ENCODE measurements at places on chromosomes 1 and 21.

- DNase-seq, result peak; percentile 85
Measured at GRCh38 chr1:62687903-62688686, at the start of gene DOCK7. DOCK7 (minus strand) TSS chr1:62688386; CDS start chr1:62688264, 122 bp downstream.

DNA sequence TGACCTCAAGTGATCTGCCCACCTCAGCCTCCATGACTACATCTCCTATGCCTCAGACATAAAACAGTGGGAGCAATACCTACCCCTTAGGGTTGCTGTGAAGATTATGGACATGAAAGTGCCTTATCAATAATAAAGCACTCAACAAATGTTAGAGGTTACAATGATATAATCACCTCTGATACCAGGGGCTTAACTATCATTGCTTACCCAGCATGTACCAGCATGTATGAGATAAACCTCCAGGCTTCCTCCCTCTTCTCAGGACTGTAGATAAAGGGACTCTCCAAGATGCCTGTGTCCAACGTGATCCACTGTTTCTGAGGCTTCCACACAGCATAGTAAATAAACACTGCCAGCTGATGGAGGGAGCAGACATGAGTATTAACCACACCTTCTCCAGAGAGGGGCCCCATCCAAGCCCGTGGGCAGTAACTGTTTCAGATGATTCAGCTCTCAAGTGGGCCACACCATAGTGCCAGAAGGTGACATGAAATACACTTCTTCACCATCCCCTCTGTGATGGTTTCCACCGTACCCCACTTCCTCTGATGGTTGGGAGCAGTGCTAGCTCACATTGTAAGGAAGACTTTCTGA, 26.2 kb downstream of the RHBDL2 start:
- no peak for DNase-seq

GRCh38 chr1:153361480-153362109, 3.9 kb downstream of the S100A9 start:
- DNase-seq, result no peak

DNA sequence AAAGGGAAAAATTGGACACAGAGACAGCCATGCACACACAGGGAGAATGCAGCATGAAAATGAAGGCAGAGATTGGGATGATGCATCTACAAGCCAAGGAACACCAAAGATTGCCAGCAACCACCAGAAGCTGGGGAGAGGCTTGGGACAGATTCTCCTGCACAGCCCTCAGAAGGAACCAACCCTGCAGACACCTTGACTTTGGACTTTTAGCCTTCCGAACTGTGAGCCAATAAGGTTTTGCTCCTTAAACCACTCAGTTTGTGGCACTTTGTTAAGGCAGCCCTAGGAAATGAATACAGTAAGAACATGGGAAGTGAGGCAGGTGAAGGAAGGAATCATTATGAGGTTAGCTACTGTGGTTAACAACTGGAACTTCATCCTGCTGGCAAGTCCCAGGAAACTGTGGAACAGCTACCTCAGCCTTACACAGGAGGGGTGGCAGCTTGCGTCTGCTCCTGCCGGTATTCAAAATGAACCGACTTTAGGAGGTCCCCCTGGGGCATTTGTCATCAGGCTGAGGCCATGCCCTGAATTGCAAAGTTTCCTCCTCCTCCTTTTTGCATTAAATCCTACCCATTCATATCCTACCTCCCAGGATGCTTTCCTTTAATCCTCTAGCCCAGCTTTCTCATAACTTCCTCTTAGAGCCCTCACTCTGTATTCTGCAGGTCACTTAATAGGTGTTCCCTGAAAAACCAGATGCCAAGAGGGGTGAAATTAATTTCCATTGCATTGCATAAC, 15.4 kb downstream of the CD247 start:
- DNase-seq, result no peak

GRCh38 chr1:207323425-207324225, 2.1 kb downstream of the CD55 start:
- DNase-seq, result no peak

GRCh38 chr1:115755456-115756370, 12.8 kb downstream of the CASQ2 start:
- DNase-seq, result no peak

GRCh38 chr1:73998348-73998959, 199.5 kb downstream of the LRRIQ3 start:
- DNase-seq, result peak; percentile 22

DNA sequence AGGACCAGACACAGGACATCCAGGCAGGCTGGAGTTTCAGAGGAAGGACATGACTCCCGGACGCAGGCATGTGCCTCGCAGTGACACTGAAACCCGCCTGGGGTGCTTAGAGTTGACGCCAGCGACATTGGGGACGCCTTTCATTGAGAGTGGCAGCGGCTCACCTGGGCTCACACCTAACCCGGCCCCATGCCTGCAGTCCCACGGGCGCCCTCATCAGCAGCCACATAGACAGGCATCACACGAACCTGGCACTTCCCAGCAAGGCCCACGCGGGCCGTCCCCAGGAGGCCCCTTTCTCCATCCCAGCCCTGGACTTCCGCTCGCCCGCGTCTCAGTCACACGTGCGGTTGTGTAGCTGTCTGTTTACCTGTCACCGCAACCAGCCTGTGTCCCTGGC, 17.0 kb downstream of the ITGB2 start:
- no peak for DNase-seq

- no peak for DNase-seq
Measured at GRCh38 chr1:77627978-77628570, 54.4 kb downstream of the ZZZ3 start.

- DNase-seq, result no peak
Measured at GRCh38 chr1:5424802-5425703, 567.2 kb downstream of the NPHP4 start.

- DNase-seq, result no peak
Measured at GRCh38 chr1:65836686-65837085, 44.0 kb downstream of the PDE4B start.

DNA sequence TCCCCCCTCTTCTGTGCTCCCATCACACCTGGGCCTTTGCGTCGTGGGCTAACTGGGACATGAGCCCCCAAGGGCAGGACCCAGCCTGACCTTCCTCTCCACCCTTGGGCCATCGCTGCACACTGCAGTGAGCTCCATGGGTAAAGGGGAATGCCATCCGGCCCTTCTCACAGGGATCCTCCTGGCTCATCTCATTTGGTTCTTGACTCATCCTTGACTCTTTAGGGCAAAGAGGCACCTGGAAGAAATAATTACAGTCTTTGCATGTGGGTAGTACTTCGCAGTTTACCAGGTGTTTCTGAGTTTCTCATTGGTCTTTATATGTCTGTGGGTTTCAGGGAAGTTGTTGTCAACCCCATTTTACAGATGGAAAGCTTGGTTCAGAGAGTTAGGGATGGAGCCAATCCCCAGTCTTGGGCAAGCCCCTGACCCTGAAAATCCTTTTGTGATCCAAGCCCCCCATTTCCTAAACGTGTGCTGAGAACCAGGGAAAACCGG, 59.3 kb upstream of the ID3 start:
- no peak for DNase-seq

- no peak for DNase-seq
Measured at GRCh38 chr21:42635848-42636519, 17.4 kb upstream of the PDE9A start.

DNA sequence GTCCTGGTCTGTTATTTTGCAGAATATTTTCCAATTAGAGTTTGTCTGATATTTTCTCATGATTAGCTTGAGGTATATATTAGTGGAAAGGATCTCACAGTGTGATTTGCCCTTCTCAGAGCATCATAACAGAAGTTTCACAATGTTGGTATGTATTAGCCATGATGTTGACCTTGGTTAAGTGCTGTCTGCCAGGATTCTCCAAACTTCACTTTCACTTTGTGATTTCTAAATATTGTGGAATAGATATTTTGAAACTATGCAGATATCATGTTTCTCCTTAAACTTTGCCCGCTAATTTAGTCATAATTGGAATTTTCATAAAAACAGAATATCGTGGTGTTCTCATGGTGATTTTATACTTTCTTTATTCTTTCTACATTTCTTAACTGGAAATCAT, 98.0 kb upstream of the DEPDC1 start:
- DNase-seq, result no peak

- no peak for DNase-seq
Measured at GRCh38 chr1:220750131-220750515, 2.0 kb downstream of the MTARC2 start.

DNA sequence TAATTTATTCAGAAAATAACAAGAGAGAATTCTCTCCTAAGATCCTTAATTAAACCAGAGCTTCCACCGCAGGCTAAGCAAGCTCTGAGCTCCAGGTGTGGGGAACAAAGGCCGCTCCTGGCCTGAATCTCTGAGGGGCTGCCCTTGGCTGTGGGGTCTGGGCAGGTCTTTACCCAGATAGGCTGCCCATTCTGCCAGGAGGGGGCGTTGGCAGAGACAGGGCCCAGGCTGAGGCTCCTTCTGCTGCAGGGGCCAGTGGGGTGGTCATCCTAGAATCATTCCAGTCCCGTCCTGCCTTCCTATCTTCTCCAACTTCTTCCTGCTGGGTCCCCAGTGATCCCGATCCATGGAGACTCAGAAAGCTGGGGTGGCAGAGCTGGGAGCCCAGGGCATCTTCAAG, 82.9 kb upstream of the POU3F1 start:
- DNase-seq, result no peak

DNA sequence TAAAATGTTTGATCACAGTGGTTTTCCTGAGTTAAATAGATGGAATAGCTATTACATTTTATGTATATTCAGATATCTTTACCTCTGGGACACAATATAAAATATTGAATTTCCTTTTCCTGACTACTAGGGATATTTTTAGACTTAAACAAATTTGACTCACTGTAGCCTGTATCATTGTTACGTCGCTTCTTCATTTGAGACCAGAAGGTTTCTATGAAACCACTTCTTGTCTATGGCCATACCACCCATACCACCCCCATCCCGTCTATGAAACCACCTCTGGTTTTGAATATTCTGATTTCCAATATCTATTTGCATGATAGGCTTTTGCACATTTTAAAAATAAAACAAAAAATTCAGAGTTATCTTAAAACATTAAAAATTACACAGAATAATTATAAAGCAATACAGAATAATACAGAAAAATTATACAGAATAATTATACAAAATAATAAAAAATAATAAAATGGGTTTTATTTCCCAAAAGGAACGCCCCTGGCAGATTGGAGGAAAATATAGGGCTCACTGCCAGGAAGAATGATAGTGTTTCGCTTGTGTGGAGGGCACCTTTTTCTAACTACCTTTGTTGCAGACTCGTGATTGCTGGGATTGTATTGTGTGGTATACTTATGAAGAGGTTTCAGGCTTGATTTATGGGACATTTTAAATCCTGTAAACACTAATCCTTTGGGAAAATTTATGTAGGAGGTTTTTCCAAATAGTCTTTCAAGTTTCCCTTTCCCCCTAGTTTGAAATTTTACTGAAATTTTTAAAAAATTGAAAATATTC, 4.7 kb downstream of the SPEN start:
- no peak for DNase-seq

DNA sequence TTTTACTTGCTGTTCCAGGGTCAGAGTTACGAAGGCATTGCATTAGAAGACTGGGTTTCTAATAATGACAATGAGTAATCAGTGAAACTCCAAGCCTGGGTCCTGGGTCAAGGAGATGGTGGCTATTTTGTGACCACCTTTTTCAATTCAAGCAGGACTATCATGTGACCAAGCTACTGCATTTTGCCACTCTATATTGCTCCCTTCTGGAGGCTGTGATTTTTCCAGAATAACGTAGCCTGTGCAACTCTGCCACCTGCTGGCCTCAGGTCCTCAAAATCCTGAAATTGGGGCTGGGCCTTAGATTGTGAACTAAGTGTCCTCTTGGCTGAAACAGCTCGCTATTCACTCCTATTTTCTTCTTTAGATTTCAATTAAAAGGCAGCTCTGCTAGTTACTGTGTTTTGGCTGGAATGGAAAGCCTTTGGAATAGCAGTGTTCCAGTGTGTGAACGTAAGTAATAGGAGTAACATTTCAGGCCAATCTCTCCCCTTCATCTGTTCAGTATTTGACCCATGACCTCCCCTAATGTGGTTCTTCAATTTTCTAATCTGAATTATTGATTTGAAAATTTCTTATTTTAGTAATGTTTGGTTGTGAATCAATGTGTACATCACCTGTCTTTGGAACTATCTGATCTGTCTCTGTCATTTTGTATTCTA, 52.9 kb upstream of the CD46 start:
- no peak for DNase-seq

DNA sequence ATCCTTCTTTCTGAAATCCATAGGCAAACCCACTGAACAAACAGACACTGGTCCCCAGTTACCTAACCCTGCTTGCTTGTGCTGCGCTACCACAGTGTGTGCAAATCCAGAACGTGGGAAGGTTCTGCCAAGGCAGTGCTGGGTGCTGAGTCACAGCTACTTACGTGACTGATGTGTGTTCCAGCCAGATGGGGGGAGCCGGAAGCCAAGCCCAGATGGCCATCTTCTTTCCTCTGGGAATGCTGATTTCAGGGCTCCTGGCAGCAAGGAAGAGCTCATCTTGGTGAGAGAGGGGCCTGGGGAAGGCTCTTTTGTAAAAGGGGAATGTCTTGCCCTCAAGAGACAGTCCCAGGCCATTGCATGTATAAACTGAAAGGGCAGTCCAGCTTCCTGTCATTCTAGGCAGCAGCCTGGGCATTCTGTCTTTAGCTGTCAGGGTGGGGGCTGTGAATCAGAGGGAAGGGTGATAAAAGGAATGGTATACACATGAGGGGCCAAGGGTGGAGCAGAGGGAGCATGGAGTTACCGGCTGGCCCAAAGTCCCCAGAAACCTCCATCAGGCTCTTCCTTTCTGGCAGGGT, 54.1 kb downstream of the CD46 start:
- no peak for DNase-seq

DNA sequence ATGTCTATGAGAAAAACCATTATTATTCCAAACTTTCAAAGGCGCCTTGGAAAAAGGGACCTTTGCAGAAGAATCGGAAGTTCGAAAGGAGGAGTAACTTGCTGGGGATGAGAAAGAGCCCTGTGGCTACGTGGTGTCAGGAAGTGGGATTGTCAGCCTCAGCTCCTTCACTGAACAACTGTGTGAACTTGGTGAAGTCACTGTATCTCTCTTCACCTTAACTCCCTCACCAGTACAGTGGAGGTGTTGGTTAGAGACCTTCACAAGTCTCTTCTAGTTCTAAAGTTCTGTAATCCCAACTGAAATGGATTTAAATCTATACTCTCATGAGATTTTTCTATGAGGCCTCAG, 285.6 kb downstream of the CACNA1E start:
- no peak for DNase-seq

GRCh38 chr1:25562101-25562927, 18.9 kb downstream of the LDLRAP1 start:
- DNase-seq, result peak; percentile 89

DNA sequence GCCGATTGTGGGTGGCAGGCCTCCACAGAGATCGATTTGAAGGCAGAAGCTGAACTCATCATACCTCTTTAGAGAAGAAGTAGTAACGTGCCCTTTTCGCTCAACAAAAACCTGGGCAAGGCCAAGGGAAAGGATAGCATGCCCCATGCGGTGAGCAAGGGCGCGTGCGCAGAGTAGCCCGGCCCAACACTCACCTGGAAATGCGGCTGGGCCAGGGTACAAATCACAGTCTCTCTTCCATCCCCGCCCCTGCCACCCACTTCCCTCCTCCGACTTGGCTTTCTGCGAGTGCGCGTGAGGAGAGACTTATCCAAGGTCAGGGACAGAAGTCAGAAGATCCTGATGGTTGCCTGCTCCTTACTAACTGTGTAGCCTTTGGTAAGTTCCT, 160.7 kb upstream of the C1orf21 start:
- no peak for DNase-seq
